ENCODE measurements at places on chromosomes 6 and 20. TPM values are rescaled to one million over a fixed set of nuclear protein-coding genes. Genes with fewer than 3 reads are reported as not detected.

The WASF1 gene
- 11.4 TPM for total RNA-seq

The SLC17A1 gene
- total RNA-seq = not detected

The TREML4 gene
- total RNA-seq = not detected

The GFRAL gene
- not detected for total RNA-seq

The DNMT3B gene
- total RNA-seq = 2.9 TPM

The PTPRA gene
- 37.1 TPM for total RNA-seq

The ACSS1 gene
- total RNA-seq = 39.6 TPM

The RNF217 gene
- total RNA-seq = 17.5 TPM

The IRF4 gene
- total RNA-seq = not detected

The PRDM13 gene
- not detected for total RNA-seq

The TCF15 gene
- total RNA-seq = 2.7 TPM

The C4B gene
- 1.2 TPM for total RNA-seq

The GJA10 gene
- total RNA-seq = not detected

The CYP21A2 gene
- total RNA-seq = 0.34 TPM

The ERGIC3 gene
- total RNA-seq = 484 TPM

The YWHAB gene
- total RNA-seq = 137 TPM

The FAM83C gene
- total RNA-seq = not detected

The FUT9 gene
- total RNA-seq = not detected

The UBD gene
- total RNA-seq = 5.8 TPM

The FAM83B gene
- not detected for total RNA-seq

The QKI gene
- 307 TPM for total RNA-seq

The MARCKS gene
- 333 TPM for total RNA-seq

The PTGIS gene
- 1.9 TPM for total RNA-seq

The OSBPL2 gene
- 28.9 TPM for total RNA-seq

The SLC32A1 gene
- not detected for total RNA-seq

The MATN4 gene
- total RNA-seq = 0.17 TPM

The KCNK5 gene
- total RNA-seq = 0.17 TPM

The ENTPD6 gene
- total RNA-seq = 70.8 TPM

The PRL gene
- not detected for total RNA-seq

The PRSS16 gene
- total RNA-seq = not detected

The SCAF8 gene
- total RNA-seq = 25.4 TPM

The SCRT2 gene
- not detected for total RNA-seq

The NKAPL gene
- total RNA-seq = 1.1 TPM

The WFDC5 gene
- not detected for total RNA-seq

The USP49 gene
- total RNA-seq = 3.1 TPM

The BPIFB3 gene
- total RNA-seq = not detected

The RALGAPB gene
- total RNA-seq = 29.1 TPM

The DDO gene
- total RNA-seq = 2.0 TPM

The SPTLC3 gene
- total RNA-seq = 1.4 TPM

The GHRH gene
- not detected for total RNA-seq

The MYCT1 gene
- 112 TPM for total RNA-seq

The CST5 gene
- total RNA-seq = not detected

The PKIB gene
- not detected for total RNA-seq

The RTF2 gene
- total RNA-seq = 98.7 TPM

Measured in dermis blood vessel endothelial cell (primary cell).